ENCODE measurements at places on chromosomes 7 and 10. TPM values are rescaled to one million over a fixed set of nuclear protein-coding genes. Genes with fewer than 3 reads are reported as not detected.

The BAG3 gene
- 30.0 TPM for total RNA-seq

The NUPR2 gene
- not detected for total RNA-seq

The OR13A1 gene
- not detected for total RNA-seq

The PLA2G12B gene
- total RNA-seq: not detected

The CABCOCO1 gene
- total RNA-seq: 8.3 TPM

The PPP1R3C gene
- total RNA-seq: 139 TPM

The PAPSS2 gene
- total RNA-seq: 32.6 TPM

The MUC3A gene
- not detected for total RNA-seq

The ZNF117 gene
- total RNA-seq: 6.2 TPM

The PFKP gene
- total RNA-seq: 83.2 TPM

The OR2A5 gene
- not detected for total RNA-seq

The ATRNL1 gene
- 0.65 TPM for total RNA-seq

The INMT gene
- total RNA-seq: 0.97 TPM

The TMEM229A gene
- not detected for total RNA-seq

The CCNY gene
- total RNA-seq: 33.5 TPM

The NME8 gene
- total RNA-seq: not detected

All from hair follicle dermal papilla cell (primary cell).